Putamen (tissue), 1 donor: ENCODE measurements at places on chromosomes 1 and 21.

DNA sequence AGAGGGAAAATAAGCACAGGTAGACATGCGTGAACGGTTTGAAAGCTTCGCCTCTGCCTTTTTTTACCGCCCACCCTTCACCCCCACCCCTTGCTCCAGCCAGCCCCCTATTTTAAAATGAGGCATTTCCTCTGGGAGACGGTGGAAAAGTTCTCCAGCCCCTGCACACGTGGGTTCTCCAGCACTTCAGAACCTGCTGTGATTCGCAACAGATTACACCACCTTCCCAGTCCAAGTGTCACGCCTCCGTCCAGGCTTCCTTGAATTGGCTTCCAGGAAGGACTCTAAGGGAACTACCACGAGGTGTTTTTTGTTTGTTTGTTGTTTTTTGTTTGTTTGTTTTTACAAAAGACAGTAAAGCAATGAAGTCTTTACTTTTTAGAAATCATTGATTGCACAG, 2.6 kb downstream of the LRRC7 start:
- peak; percentile 30 for DNase-seq

DNA sequence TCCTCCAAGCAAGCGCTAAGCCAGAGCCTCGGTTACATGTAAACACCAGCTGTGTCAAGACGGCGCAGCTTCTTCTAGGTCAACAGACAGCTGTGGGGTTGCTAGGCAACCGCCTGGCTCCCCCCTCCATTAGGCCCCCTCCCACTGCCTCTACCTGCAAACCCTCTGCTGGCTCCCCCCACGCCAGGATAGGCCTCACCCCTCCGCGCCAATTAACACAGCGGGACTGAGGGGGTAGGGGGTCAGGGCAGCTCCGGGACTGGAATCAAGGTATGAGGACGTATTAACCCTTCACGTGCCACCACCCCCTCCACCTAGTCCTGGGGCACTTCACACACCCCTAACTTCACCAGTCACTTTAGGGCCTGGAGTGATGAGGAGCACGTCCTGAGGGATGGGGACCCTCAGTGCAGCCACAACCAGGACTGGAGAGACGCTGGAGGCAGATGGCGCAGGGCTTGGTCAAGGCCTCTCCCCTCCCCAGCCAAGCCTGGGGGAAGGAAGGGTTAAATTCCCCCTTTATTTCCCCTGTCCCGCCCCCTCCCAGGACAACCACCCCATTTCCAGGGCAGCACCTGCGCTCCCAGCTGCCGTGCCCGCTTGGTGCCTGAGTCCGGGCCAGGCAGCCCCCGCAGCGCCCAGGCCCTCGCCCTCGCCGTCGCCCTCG, 37.4 kb upstream of the WASF2 start:
- DNase-seq = no peak

DNA sequence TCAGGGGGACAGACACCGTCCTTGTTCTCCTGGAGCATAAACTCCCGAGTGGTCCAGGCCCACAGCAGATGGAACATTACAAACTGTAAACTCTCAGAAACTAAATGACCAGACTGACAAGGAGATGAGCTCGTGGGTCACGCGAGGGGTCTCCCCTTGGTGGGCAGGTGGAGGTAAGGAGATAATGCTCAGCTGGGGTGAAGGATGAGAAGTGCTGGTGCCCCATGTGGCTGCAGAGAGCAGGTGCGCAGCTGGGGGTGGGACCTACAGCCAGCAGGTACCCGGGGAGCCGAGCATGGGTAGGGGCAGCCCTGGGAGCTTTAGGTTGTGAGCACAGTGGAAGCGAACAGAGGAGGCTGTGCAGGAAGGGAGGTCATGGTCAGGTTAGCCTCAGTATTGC, 40.1 kb downstream of the AJAP1 start:
- no peak for DNase-seq

GRCh38 chr1:177983077-177983476, 13.2 kb upstream of the SEC16B start:
- no peak for DNase-seq

- DNase-seq = no peak
Measured at GRCh38 chr21:42160765-42161164, 58.2 kb upstream of the ABCG1 start.

DNA sequence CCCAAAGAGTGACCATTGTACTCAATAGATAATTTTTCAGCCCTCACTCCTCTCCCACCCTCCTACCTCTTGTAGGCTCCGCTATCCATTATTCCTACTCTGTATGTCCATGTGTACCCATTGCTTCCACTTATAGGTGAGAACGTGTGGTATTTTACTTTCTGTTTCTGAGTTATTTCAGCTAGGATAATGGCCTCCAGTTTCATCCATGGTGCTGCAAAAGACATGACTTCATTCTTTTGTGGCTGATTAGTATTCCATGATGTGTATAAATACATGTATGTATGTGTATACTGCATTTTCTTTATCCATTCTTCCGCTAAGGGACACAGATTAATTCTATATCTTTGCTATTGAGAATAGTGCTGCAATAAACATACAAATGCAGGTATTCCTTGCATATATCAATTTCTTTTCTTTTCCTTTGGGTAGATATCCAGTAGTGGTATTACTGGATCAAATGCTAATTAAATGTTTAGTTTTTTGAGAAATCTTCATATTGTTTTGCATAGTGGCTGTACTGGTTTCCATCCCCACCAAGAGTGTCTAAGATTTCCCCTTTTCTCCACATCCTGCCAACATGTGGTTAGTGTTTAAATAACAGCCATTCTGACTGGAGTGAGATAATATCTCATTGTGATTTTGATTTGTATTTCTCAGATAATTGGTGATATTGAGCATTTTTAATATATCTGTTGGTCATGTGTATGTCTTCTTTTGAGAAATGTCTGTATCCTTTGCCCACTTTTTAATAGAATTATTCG, 4.9 kb downstream of the LY9 start:
- DNase-seq = no peak

DNA sequence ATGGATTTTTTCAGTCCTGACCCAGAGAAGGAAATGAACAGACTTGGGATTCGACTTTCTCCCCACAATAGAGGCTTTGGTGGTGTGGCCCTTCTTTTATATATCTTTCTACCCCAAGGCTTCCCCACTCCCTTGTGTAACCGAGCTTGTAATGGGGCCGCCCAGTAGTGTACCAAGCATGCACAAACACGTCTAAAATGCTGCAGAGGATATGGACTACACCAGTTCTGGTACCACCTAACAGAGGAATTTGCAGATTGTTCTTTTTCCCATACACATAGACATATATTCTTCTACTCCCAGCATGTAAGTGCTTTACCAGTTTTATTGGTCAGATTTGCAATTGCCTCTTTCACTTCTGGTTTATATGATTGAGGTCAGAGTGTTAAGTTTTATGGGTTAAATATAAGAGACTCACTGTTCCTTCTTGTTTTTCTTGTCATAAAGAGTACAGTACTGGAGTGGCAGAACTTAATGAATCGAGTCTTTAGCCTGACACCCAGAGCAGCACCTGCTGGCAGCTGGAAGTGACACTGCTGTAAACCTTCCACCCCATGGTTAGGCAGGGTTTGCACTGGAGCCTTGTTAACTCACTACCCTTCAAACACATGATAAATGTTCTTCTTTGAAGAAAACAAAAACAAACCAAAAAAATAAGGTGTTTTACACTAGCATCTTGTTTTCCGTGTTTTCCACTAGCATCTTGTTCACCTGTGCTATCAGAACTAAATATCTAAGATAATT, 198.6 kb downstream of the PTPRC start:
- DNase-seq = no peak

DNA sequence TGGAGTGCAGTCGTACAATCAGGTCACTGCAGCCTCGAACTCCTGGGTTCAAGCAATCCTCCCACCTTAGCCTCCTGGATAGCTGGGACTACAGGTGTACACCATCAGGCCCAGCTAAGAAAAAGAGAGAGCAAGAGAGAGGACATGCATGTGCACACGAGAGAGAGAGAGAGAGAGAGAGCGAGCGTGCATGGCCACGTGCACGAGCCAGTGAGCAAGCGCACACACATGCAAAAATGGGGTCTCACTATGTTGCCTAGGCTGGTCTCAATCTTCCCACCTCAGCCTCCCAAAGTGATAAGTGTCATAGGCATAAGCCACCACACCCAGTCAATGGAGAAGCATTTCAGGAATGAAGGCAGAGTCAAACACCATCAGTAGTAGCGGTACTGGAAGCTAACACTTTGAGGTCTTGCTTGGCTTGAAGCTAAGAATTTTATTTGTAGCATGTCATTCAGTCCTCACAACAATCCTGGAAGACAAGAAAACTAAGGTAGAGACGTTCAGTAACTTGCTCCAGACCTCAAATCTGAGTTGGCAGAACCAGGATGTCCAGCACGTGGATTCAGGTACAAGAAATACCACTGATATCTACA, 14.5 kb downstream of the GNB1 start:
- no peak for DNase-seq

- no peak for DNase-seq
Measured at GRCh38 chr1:169260478-169261151, 107.0 kb downstream of the NME7 start.

DNA sequence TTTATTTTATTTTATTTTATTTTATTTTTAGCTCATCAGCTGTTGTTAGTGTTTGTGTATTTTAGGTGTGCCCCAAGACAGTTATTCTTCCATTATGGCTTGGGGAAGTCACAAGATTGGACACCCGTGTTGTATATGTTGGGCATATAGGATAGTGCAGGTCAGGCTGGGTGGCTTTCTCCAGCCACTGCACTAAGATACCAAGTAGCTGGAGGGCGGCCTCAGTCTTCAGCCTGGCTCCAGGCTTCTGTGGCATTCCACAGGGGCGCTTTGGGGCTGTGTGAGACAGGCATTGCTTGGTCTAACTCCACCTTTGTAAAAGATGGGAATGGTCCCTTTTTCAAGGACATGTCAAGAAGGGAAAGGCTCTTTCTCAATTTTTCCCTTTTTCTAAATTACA, 16.5 kb downstream of the RRP1B start:
- no peak for DNase-seq
